LHCN-M2 (cell line): ENCODE measurements at places on chromosomes 4 and X. TPM values are rescaled to one million over a fixed set of nuclear protein-coding genes. Genes with fewer than 3 reads are reported as not detected.

DNA sequence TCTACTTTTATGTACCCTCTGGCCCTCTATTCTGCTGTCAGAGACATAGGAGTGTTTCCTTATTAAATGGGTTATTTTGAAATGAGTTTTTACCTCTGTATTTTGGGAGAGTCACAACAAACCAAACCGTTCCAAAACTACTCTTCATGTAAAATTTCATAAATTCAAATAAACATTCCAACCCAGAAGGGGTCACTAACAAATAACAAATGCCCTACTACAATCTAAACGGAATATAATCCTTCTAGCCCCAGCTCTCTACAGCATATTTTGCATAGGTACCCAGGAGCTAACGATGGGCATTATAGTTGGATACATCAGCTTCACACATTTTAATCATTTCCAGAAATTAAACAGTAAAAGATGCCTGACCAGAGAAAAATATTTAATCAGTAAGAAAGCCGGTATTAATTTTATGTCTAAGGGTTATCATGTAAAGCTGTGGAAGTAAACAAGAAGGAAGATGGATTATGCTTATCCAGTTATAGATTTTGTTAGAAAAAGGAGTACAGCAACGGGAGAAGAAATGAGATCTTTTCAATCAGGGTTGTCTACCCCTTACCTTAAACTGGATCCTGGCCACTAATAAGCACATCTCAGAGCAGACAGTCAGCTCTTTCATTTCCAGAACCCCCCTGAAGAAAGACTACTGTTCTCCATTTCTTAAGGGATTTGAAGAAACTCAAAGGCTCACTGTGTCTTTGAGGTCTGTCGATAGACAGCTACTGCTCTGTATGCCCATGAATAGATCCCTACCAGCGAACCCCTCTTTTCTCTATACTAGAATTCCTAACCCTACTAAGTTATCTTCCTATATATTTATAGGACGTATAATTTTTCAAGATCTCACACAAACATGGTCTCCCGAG lies 1.2 kb downstream of the UGDH start:
- no peak for DNase-seq

The NDNF gene
- 0.11 TPM in 1 of 2 replicates, not detected in the other for total RNA-seq

GRCh38 chrX:146602246-146602645 lies 207.3 kb upstream of the CXorf51B start:
- no peak for DNase-seq

The CT83 gene
- not detected in 2 replicates for total RNA-seq

The RAB9B gene
- under 0.01 and 0.13 TPM in 2 replicates for total RNA-seq

The AGTR2 gene
- not detected in 2 replicates for total RNA-seq

GRCh38 chrX:19810006-19810774 lies 77.2 kb downstream of the SH3KBP1 start:
- DNase-seq = no peak

The FGD1 gene
- total RNA-seq = 6.4 and 7.1 TPM in 2 replicates
